Iris pigment epithelial cell (primary cell): ENCODE measurements at places on chromosomes 2 and 18.

- DNase-seq = no peak
Observed at GRCh38 chr2:214575465-214575864, 164.6 kb downstream of the VWC2L start.

DNA sequence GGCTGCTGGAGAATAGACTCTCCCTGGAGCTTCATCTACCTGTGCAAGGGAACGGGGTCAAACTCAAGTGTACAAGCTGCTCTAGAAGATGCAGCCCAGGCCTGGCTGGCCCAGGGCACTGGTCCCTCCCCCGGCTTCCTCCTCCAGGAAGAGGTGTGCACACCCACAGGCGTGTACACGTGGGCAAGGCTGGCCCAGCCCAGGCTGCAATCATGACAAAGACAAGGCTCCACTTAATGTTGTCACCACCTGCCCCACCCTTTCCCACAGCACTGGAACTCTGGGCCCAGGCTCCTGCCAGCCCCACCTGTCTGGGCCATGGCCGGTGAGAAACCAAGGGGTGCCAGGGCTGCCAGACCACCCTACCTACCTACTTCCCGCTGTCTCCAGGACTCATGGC, 29.6 kb upstream of the ALPP start:
- DNase-seq = no peak

GRCh38 chr18:38940863-38941531, 1375.4 kb upstream of the CELF4 start:
- DNase-seq = peak; percentile 78

- DNase-seq = peak; percentile 70
Observed at GRCh38 chr2:109264595-109265328, 135.8 kb downstream of the SH3RF3 start.

GRCh38 chr18:76721207-76721996, 101.0 kb upstream of the ZNF236 start:
- DNase-seq = no peak
